ENCODE measurements at places on chromosomes 11 and 22. TPM values are rescaled to one million over a fixed set of nuclear protein-coding genes. Genes with fewer than 3 reads are reported as not detected.

DNA sequence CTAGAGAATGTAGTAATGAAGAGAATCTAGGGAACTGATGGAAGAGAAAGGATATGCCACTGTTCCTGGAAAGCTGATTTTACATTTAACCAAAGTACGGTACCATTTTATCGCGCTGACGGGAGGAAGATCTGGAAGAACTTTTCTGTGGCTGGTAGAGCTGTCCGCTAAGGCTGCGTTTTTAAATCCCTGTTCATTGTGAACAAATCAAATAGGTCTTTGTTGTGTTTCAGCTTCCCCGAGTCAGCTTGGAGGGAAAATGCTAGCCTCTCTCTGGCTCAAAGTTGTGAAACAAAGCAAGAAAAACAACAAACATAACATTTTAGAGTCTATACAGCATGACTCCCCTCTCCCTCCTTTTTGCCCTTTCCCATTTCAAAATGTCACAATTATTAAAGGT lies 34.4 kb downstream of the FBXO7 start:
- no peak for DNase-seq

- DNase-seq, result no peak
Observed at GRCh38 chr11:113241636-113242054, 72.7 kb upstream of the TTC12 start.

Gene OR2AT4
- total RNA-seq, result not detected

DNA sequence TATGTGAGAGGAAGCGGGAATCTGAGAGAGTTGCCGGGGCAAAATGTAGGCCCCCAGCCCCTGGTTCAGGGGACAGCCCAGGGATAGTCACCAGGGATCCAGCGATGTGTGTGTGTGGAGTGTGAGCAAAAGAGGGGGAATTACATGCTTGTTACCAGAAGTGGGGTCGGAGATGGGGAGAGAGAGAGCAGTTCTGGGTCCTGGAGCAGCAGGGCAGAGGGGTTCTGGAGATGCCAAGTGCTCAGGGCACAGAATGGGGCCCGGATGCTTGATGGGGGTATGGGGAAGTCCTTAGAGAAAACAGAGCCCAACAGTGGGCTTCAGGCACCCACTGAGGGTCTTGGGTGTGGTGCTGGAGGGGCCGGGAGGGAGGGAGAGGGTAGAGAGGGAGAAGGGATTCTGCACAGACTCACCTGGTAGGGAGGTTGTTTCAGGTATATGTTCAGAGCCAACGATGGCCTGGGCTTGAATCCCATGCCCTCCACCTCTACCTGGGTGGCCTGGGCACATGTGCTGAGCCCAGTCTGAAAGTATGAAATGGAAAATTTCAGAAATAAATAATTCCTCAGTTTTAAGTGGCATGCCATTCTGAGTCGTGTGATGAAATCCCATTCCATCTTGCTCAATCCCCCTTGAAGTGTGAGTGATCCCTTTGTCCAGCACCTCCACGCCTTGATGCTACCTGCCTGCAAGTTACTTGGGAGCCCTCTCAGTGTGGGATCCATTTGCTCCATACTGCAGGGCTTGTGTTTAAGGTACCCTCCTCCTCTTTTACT lies 12.4 kb downstream of the SMIM38 start:
- no peak for DNase-seq

Gene PHETA2
- total RNA-seq, result 0.74 TPM
